ENCODE measurements at places on chromosomes 12 and 14. TPM values are rescaled to one million over a fixed set of nuclear protein-coding genes. Genes with fewer than 3 reads are reported as not detected.

DNA sequence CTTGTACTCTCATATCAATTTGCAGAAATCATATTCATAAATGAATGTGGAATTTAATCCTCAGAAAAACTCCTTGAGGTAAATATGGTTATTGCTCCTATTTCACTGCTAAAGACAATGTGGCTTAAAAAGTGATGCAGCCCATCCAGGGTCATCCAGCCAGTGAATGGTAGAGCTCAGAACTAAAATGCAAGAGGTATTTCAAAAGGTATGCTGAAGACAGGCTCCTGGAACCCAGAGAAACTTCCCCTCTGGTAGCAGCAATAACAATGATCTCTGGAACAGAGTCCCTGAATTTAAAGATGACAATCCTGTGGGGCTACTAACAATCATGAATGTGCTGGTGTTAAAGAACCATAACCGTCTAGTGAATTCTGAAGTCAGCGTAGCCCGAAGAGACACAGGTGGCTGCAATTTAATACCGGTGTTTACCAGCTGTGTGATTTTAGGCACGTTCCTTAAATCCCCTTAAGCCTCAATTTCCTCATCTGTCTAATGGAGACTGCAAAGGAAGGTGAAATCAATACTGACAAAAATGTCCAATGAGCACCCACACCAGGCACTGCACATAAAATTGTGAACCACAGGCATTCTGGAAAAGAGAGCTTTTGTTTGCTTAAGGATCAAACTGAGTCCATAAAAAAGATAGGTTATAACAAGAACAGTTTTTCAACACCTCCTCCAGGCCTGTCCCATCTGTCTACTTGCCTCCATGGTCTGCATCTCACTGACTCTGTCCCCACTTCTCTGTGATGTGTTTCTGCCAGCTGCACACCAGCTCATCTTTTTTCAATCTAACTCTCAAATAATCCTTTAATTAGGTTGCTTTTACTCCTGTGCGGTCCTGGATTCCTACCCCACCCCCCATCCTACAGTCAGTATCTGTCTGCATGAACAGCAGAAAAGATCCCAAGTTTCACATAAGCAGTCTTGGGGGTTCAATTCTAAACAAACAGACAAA lies 10.5 kb downstream of the TM7SF3 start:
- DNase-seq = no peak

DNA sequence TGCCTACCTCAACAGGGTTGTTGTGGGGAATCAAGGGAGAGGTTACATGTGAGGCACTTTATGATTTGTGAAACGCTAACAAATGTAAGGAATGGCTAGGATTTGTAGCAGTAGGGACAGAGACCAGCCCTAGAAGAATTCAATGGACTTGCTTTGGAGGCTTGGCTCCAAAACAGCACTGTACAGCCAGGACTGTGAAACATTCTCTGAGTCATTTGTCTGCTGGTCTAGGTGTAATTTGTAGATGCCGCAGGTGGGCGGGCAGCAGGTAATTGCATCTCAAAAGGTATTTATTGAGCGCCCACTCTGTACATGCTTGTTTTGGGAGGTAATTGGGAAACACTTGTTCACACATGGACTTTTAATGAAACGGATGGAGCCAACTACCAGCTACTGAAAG lies 11.4 kb downstream of the SLC7A8 start:
- DNase-seq = no peak

Gene IAPP
- not detected for total RNA-seq

Gene RAPGEF3
- total RNA-seq = 69.6 TPM

DNA sequence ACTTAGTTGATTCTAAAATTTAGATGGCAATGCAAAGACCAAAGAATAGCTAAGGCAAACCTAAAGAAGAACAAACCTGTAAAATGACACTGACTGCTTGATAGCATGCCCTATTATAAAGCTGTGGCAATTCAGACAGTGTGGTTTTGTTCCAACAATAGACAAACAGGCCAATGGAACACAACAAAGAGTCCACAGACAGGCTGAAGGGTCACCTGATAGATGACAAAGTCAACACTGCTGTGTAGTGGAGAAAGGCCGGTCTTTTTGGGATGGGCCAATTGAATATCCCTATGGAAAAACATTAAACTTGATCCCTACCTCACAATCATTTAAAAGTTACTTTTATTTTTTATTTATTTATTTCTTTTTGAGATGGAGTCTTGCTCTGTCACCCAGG lies 33.8 kb upstream of the SLC25A3 start:
- no peak for DNase-seq

DNA sequence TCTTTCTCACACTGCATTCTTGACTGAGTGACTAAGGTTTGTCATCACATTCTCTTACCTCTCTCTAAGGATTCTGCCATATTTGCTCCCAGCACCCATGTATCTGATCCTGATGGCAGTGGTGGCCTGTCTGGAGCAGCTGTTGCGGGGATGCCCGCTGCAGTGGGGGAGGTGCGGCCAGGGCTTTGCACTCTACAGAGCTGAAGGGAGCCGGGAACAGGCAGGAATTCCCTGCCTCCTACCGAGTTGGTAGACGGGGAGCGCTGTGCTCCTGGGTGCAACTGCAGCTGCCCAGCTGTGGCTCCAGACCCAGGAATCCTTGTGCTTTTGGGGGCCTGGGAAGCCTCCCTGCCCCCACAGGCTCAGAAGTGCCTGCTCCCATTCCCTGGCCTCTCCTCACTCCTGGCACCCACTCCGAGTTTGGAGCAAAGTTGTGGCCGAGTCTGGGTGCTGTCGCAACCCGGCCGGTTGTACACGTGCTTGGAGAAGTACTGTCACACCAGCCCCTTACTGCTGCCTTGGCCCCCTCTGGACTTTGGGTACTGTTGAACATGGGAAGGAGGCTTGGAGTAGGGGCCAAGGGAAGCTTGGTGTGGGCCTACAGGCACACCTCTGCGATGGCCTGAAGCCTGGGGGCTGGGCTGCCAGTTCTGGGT lies 106.9 kb upstream of the OR4E1 start:
- DNase-seq = no peak

Data from upper lobe of right lung (tissue), 1 donor.